ENCODE measurements at places on chromosomes 3 and 15.

- no peak for DNase-seq
Observed at GRCh38 chr3:50995085-50995824, 320.5 kb downstream of the DOCK3 start.

- no peak for DNase-seq
Observed at GRCh38 chr3:168091302-168091858, 4.3 kb downstream of the GOLIM4 start.

DNA sequence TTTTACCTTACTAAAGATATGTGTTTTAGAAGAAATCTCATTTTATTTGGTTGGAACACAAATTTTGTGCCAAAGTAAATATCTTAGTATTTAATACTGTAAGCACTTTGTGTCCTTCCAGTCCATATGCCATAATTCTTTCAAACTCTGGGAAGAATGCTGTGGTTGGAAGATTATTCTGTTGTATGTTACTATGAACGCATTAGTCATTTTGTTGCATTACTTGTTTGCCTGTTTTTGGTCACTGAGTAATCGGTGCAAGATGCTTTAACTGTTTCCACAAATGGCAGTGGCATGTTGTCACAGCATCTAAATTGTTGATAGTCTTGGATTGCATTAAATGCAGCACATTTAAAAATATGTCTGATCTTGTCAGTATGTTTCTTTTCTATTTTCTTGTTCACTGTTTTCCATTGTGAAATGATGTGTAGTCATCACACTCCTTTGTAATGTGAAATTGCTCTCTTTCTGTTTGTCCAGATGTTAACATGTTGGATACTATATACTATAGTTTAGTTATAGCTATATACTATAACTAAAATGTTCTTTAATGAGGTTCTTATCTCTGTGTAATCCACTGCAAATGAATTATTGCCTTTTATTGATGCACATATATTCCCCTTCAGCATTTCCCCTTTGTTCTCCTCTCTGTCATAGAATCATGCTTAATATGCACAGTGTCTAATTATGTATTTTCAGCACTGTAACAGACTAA, 89.9 kb upstream of the FLNB start:
- DNase-seq, result no peak

DNA sequence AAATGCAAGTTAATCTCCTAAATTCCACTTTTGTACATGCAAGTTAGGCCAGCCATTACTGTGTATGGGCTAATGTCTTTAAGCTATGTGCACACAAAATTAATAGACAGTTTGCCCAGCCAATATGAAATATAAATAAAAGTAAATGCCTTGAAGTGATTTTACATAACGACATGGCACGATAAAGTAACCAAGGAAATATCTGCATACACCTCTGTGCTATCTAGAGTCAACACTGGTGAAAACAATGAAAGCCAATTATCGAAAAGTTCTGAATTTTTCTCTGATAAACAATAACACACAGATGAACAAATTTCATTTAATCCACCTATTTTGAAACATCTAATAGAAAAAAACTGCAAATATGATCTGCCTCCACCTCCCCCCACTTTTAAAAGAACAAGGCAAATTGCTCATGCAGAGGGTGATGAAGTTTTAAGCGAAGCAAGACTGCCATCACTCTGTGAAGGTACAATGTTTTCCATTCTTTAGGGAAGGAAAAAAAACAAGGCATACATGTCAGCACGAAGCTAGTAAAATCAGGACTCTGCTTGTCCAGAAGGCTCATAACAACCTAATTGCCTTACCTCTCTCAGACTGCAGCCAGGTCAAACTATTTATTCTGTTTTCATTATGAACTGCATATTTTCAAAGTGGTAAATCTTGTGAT, 317.7 kb downstream of the MECOM start:
- DNase-seq, result no peak

DNA sequence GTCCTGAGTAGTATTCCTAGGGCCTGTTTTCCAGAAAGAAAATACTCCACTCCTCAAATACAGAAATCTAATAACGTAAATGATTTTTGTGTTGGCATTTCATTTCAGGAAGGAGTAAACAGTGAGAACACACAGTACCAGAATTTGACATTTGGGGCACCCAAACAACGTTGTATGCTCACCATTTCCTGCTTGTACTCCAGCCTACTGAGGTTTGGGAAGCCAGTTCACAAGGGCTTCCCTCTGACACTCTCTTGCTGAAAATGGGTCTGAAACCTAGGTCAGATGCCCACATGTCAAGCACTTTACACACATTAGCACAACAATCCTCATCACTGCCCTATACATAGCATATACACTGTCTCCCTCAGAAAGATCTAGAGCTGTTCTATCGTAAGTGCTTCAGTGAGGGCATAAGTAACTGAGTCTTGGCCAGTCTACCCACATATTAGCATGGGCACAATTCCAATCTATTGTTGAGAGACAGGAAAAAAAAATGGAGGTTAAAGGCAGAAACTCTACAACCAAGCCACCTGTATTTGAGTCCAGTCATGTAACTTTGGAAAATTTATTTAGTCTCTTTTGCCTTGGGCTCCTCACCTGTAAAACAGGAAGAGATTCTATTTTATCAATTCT, 43.5 kb upstream of the RSL24D1 start:
- DNase-seq, result no peak

GRCh38 chr3:107545680-107546120, 22.9 kb downstream of the BBX start:
- DNase-seq, result no peak

DNA sequence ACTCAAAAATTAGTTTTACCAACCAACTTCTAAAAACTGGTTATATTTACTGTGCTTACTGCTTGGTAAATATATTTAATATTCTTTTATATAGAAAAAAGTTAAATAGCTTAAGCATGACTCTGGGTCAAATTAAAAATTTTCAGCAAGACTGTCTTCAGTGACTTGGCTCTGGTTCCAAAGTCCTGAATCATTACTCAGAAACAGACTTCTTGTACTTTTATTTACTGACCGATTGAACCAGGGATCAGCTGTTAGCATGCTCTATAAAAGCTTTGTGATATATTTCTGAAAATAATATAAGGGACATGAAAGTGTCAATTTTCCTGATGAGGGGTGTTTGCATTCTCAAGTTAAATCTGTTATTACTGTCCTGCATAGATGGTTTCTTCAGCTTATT, 164.3 kb downstream of the MCTP2 start:
- DNase-seq, result no peak

GRCh38 chr3:136753326-136753939, 1.3 kb upstream of the STAG1 start:
- no peak for DNase-seq

- DNase-seq, result no peak
Observed at GRCh38 chr3:101810022-101810418, 31.0 kb downstream of the NXPE3 start.

DNA sequence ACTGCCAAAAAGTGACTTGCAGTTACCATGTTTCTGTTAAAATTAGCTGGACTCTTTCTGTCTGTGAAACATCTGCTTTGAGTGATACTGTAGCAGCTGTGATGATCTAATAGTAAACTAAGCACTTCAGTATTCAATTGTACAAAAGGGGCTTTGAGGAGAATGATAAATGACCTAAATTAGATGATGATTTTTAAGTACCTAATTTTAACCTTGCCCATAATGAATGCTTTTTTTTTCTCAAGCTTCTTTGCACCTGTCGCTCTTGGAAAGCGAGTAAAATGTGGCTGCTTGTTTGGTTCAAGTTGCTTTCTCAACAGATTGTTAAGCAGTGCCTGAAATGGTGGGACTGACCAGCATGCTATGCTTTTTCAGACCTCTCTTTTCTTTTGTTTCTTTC, 752.3 kb downstream of the EPHA3 start:
- DNase-seq, result no peak

GRCh38 chr15:88654430-88655102, 15.8 kb downstream of the ISG20 start:
- no peak for DNase-seq

GRCh38 chr3:13119471-13120220, 46.4 kb upstream of the IQSEC1 start:
- no peak for DNase-seq

GRCh38 chr3:50395070-50395860, 35.9 kb upstream of the TMEM115 start:
- DNase-seq, result no peak

GRCh38 chr3:108136561-108137459, 46.0 kb upstream of the CD47 start:
- no peak for DNase-seq

GRCh38 chr3:85875589-85875988, 916.8 kb downstream of the CADM2 start:
- DNase-seq, result no peak

- no peak for DNase-seq
Observed at GRCh38 chr3:139095803-139096466, 51.2 kb upstream of the PRR23C start.

DNA sequence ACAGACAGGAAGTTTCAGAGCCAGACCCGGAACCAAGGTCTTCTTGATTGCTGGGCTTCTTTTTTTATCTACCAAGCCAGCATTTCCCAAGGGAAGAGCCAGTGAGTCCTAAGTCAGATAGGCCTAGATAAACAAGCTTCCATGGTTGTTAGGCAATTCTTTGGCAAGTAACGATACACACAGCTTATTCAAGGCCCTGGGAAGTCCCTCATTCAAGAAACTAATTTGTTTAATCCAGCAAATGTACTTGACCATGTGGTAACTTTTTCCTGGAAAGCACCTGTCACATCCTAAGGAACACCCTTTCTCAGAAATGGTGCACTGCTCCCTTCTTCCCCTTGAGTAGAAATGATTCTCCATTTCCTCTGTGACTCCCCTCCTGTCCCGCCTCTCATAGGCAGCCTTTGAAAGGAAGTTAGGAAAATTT, 209.9 kb downstream of the ITPR1 start:
- DNase-seq, result no peak

DNA sequence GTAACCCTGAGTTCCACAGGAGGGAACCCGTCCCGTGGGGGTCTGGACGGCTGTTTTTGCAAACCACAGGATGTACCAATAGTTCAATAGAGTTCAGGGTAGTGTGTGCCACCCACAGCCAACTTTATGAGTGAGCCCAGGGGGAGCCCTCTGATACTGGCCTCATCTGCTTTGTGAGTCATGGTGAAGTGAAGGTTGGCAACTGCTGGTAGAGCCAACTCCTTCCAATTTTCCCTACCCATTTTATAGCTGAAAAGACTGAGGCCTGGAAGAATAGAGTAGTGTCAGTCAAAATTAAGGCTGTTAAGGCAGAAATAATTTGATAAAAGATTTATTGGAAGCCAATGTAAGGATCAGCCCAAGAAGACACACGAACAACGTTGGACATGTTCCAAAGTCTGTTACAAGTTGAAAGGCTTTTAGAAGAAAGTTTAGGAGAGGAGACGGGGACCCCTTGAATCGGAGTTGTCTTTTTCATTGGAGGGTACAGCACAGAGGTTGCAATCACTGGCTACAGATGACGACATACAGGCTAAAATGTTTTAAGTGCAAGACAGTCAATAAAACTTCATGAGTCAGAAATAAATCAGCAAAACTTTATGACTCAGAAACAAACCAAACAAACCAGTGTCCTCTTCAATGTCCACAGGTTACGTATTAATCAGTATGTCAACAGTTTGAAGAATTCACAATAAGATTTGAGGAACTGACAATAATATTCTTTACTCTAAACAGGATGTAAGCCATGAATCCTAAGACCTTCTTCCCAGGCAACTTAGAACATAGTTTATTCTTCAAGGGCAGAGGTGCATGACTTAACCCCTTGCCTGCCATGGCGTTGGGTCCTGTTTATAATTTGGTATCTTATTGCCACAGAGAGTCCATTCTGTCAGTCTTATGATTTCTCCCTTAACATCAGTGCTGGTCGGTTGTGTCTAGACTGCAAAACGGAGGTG, 62.9 kb upstream of the NR2E3 start:
- no peak for DNase-seq

- no peak for DNase-seq
Observed at GRCh38 chr15:85137489-85138168, 156.0 kb downstream of the PDE8A start.

- no peak for DNase-seq
Observed at GRCh38 chr3:119717520-119717919, 14.7 kb downstream of the CFAP91 start.

- no peak for DNase-seq
Observed at GRCh38 chr15:89217031-89217430, 4.3 kb downstream of the RLBP1 start.

DNA sequence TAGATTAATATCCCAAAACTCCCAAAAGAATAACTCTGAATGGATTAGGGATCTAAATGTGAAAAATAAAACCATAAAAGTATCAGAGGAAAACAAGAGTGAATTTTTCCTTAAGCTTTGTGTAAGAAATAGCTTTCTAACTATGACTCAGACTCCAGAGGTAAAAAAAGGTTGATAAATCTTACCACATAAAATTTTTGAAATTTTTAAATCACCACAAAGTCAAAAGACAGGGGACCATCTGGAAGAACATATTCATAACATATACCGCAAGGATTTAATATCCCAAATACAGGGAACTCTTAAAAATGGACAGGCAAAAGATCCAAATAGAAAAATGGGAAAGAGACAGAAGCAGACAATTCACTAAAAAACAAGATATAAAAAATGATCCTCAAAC, 145.0 kb downstream of the ARNT2 start:
- no peak for DNase-seq

GRCh38 chr3:114872050-114872449, 275.0 kb downstream of the ZBTB20 start:
- DNase-seq, result no peak

GRCh38 chr15:41597787-41598186, 38.8 kb downstream of the TYRO3 start:
- DNase-seq, result no peak

GRCh38 chr3:156291272-156292123, 171.1 kb downstream of the KCNAB1 start:
- no peak for DNase-seq

DNA sequence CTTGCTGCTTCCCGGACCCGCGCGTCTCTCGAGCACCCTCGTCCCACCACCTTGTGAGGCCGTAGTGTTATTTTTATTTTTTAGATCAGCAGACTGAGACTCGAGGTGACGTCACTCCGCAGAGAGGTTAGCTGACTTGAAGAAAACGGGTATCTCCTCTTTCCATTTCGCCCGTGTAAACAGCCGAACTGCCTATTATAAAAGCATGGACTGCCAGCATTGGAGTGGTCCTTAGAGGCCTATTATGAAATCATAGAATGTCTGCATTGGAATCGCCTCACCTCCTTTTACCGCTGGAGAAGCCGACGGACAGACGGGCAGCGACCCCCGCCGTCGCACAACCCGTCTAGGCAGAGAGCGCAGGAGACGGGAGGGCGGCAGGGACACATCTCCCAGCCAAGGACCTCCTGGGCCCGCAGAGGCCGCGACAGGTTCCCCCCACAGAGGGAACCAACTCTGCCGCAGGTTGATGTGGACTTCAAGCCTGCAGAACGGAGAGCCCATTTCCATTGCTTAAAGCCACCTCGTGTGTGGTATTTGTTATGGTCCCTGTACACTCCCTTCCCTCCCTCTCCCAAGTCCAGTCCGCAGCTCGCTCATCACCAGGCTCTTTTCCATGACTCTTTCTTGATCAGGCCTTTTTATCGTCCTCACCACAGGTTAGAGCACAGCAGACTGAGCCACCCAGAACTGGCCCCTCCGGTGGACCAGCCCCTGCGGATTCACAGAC, 540 bp upstream of the PPP1R2 start:
- no peak for DNase-seq

GRCh38 chr3:38580450-38581382, 68.8 kb downstream of the SCN5A start:
- no peak for DNase-seq
